ENCODE measurements at places on chromosomes 13 and 19.
A peak's percentile ranks its signal among the peaks of the same experiment; 100 is the strongest.

- DNase-seq = no peak
These were observed 77.8 kb upstream of the SLAIN1 start for GRCh38 chr13:77619655-77620054.

DNA sequence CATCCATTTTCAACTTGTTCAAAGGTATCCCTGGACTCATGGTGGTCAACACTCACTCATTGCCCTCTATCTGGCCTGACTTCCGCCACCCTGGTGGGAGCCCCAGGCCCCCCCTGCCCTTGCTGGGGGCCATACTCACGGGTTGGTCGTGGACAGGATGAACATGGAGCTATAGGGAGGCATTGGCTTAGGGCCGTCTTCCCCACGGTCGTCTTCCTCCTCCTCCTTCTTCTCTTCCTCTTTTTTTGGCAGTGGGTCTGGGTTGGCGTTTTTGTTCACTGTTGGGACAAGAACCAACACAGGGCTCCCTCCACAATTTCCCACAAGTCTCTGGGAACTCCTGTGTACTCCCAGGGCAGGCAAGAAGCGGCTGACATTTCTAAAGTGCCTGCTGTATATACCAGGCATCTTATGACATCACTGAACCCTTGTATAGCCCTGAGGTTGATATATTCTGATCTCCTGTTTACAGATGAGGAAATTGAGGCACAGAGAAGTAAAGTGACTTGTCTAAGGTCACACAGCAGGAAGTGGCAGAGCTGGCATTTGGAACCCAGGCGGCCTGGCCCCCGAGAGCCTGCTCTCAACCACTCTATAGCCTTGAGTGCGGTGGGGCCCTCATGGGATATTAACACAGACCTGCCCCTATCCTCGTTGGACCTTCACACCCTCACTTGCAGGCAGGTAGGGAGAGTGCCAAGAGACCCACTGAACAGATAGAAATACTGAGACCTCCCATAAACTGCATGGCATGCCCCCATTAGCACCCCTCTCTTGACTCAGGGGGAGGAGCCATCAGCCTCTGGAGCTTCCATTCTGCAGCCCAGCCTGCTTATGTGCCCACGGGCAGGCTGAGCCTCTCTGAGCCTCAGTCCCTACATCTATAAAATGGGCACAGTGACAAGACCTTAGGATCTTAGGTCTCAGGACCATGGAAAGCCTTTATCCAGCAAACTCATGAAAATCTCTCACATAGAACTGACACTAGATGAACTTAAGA, 135.0 kb downstream of the IER2 start:
- DNase-seq = no peak

DNA sequence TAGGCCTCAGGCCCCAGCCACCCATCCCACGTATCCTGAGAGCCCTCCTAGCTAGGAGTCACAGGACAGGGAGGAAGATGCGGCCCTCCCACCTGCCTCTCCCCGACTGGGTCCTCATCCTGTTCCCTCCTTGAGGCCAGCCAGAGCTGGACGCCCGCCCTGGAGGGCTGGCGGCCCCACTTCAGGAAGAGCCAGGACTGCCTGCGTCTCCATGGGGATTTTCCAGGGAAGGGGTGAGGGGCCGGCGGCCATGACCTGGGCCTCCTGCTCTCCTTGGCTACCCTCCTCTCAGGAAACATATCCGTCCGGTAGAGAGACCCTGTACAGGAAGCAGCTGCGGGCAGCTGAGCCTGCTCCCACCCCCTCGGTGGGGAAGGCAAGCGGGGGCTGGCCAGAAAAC, 11.3 kb upstream of the PRKD2 start:
- DNase-seq = no peak

GRCh38 chr13:73987618-73988017, 146.6 kb downstream of the KLF12 start:
- no peak for DNase-seq

- DNase-seq = no peak
These were observed 605 bp upstream of the TEX30 start for GRCh38 chr13:102774214-102774568.

DNA sequence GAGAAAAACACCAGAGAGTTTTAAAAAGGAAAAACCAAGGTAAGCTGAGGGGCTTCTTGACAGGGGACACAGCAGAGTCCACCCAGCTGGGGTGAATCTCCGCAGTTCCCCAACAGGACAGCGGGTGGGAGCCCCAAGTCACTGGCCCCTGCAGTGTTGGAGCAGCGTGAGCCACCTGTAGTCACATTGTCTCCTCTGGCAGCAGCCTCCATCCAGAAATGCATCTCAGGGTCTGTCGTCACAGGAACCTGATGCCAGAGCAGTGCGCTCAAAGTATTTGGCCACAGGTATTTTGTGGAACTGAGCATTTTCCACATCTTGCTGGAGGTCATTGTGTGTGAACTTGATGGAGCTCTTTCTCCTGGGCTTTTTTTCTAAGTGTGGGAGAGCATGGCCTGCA, 24.7 kb downstream of the CHAMP1 start:
- no peak for DNase-seq

DNA sequence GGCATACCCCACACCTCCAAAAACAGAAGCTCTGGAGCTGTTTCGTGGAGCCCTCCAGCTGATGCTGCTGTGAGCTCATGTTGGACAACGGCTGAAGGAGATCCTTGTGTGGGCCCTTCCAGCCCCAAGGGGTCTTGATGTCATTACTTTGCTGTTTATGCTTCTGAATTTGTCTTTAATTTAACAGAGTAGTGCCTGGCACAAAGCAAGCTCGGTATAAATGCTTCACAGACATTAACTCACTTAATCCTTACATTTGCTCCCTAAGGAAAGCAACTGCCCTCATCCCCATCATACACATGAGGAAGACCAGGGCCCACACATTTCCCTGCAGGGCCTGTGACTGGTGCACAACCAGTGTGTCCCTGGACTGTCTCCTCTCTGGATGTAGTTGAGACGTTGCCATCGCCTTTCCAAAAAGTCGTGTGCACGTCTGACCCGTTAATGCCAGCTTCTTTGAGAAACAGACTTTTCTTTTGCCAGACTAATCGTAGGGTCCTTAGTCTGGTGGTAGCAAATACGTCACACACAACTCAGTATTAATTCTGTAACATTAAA, 7.6 kb downstream of the COL4A1 start:
- no peak for DNase-seq

GRCh38 chr19:19115954-19116353, 22.3 kb downstream of the TMEM161A start:
- peak; percentile 54 for DNase-seq

DNA sequence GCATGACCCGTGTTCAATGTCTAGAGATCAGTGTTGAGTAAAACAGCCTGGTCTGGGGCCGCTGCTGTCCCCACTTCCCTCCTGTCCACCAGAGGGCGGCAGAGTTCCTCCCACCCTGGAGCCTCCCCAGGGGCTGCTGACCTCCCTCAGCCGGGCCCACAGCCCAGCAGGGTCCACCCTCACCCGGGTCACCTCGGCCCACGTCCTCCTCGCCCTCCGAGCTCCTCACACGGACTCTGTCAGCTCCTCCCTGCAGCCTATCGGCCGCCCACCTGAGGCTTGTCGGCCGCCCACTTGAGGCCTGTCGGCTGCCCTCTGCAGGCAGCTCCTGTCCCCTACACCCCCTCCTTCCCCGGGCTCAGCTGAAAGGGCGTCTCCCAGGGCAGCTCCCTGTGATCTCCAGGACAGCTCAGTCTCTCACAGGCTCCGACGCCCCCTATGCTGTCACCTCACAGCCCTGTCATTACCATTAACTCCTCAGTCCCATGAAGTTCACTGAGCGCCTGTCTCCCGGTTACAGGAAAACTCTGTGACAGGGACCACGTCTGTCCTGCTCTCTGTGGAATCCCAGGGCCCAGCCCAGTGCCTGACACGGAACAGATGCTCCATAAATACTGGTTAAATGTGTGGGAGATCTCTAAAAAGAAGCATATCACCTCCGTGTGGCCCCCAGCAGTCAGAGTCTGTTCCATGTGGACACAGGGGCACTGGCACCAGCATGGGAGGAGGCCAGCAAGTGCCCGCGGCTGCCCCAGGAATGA, 1.5 kb upstream of the CEACAM5 start:
- peak; percentile 87 for DNase-seq

GRCh38 chr13:106534639-106535551, 567 bp downstream of the EFNB2 start:
- DNase-seq = no peak

GRCh38 chr19:9932835-9933234, 3.5 kb downstream of the OLFM2 start:
- DNase-seq = no peak

- DNase-seq = no peak
These were observed 14.5 kb upstream of the ZBTB32 start for GRCh38 chr19:35689836-35690235.

GRCh38 chr13:48801255-48801654, 147.5 kb downstream of the CYSLTR2 start:
- DNase-seq = no peak
